Activated CD4-positive, alpha-beta T cell treated with anti-CD3 and anti-CD28 coated beads, Interleukin-2, amount 10 ng/mL, durations not matched to agents 7 days and 5 days (primary cell): ENCODE measurements at places on chromosomes 1 and 21.

- no peak for DNase-seq
These were observed 330.6 kb downstream of the DSCAM start for GRCh38 chr21:40516335-40516734.

- no peak for DNase-seq
These were observed 25.1 kb downstream of the C1orf116 start for GRCh38 chr1:207007352-207008033.

- DNase-seq: no peak
These were observed 7.9 kb downstream of the TFAP2E start for GRCh38 chr1:35580949-35581388.

- no peak for DNase-seq
These were observed 8.3 kb downstream of the PPFIA4 start for GRCh38 chr1:203034422-203035110.

DNA sequence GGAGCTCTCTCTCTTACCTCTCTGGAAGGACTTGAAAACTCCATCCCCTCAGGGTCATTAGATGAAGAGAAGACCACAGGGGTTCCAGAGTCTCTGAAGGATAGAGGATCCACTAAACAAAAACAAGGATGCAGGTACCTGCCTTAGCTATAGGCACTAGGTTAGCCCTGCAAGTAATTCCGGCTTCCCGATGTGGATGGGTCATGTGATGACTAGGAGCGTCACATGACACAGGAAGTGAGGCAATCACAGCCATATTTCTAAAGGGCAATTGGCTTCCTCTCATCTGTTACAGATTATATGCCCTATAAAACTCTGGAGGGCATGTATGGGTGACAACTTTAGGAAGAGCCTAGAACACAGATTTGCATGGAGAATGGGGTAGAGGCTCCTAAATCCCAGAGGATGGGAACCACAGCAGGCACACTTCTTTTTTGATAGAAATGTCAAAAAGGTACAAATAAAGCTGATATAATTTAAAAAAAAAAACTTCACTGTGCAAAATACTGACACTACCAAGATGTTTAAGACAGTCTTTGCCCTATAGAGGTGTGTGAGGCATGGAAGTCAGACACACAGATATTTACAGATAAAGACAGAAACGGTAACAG is 14.1 kb downstream of the ENTREP3 start:
- peak; percentile 83 for DNase-seq

- DNase-seq: no peak
These were observed 43.2 kb downstream of the ELK4 start for GRCh38 chr1:205588636-205589035.

DNA sequence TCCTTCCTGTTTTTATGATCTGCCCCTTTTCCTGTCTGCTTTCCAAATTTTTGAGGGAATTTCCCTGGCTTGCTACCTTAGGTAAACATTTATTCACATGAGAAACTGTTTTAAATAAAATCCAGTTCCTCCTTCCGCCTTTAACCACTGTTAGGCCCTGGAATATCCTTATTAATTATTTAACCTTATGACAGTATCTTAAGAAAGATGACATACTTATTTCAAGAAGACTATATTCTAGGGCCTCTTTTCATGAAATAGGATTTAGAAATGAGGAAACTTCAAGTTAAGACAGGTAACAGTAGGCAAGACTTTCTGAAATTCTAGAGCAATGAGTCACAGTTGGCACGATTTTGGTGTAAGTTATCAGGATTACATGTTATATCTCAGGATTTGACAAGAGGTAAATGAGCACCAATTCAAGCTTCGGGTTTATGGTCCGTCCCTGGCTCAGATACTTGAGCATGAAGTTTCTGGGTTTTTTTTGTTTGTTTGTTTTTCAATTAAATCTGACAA is 2.0 kb upstream of the TNFSF18 start:
- no peak for DNase-seq

DNA sequence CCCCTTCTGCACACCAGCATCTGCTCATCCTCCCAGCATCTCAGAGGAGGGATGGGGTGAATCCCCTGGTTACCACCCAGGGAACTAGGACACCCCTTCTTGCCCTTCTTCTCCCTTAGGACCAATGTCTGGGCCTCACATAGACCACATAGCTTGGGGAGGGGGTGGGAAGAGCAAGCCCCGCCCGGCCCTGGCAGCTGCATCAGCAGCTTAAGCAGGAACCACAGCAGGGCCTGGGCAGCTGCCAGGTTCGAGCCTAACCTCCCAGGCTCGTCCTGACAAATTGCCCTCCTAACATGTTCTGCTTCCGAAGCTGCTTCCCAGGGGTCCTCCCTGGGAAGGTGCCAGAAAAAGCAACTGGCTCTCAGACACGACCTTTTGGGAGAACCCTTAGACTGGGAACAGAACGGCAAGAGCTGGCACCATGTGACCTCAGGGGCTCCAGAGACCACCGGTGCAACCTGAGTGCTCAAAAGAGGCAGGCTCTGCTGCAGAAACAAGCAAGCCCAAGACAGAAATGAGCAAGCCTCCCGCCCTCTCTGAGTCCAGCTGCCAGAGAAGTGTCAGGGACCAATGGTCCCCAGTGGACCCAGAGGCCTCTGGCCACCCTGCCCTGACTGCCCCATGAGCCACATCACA is 18.4 kb upstream of the CLSTN1 start:
- DNase-seq: no peak

DNA sequence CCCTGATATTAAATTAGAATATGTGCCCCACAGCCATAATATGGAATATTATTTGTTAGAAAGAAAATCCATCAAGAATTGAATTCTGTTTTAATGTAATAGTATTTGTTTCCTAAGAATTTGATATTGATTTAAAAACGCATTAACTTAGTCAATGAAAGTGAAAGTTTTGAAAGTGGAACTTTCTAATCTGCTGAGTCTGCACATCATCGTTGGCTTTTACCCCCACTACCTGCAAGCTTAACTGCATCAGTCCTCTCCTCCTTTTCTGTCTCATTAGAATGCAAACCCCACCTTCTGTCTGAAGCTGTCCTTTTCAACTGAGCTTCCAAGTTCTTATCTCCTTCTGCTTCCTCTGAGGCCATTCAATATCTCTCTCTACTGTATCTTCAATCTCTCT is 42.5 kb downstream of the XCL1 start:
- no peak for DNase-seq

DNA sequence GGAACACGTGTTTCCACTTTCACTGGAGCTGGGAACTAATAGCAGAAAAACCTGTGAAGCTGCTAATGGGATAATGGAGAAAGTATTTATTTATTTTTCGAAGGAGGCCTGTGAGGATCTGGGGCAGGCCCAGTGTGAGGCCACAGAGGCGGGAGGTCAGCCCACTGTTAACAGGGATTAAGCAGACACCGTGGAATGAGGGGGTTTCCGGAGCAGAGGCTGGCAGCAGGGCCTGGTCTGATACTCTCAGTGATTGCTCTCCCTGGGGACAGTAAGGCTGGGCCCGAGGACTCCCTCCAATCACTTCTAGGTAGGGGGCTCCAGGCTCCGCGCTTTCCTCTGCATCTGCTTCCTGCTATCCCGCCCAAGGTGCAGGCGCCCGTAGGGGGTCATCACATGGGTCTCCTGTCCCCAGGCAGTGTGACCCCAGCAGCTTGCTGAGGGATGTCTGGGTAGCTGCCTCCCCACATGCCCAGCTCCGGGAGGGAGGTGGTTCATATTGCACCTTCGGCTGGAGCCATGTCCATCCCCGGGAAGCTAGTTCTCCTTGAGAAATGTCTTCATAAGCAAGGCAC is 28.8 kb upstream of the CDCA8 start:
- DNase-seq: no peak

- no peak for DNase-seq
These were observed 185.9 kb downstream of the TPR start for GRCh38 chr1:186189156-186189555.
